DMS79 treated with DMSO at 0.1 percent for 48 hours (cell line): ENCODE measurements at places on chromosomes 2 and 18.

GRCh38 chr2:96485350-96485749 lies 19.8 kb downstream of the NEURL3 start:
- no peak for DNase-seq

DNA sequence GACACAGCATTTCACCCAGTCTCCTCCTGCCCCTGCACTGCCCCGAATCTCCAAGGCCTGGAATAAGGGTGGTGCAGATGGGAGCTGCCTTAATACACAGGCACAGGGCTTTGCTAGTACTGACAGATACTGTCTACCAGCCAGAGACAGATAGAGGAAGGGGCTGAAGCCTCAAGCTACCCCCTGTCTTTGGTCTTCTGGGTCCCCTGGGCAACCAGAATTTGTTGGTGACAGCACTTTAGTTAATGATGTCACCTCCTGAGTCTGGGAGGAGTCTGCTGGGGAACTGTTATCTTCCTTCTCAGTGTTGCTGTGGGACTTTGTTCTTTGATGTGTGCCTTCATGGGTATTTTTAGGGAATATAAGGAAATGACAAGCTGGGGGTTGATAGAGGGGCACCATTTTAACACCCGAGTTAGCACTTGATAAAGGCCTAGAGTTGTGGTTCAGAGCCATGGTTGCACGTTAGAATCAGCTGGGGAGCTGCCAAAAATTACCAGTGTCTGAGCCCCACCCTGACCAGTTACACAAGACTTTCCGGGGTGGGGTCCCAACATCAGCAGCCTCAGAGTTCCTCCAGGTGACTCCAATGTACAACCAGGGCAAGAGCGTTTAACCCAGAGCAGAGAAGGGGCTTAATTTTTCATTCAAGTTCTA lies 136.8 kb downstream of the SMAD7 start:
- DNase-seq: no peak

DNA sequence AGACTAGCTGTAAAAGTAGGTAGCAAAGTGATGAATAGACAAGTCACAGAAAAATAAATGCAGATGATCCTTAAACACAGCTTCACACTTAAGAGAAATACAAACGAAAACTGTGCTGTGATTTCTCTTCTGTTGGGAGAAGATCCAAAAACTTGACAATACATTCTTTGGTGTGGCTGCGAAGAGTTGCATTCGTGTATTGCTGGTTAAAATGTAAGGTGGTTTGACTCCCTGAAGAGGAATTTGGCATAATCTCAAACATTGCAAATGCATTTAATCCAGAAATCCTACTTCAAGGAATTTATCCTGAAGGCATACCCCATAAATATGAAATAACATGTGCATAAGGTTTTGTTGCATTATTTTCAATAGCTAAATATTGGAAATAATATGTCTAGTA lies 7.1 kb downstream of the CCNYL1 start:
- DNase-seq: no peak

GRCh38 chr2:154698296-154698720 lies at the start of gene KCNJ3:
KCNJ3 (plus strand) TSS chr2:154698695; CDS start chr2:154698776, 81 bp downstream.
- DNase-seq: no peak

- DNase-seq: no peak
Observed at GRCh38 chr2:82344670-82345069, 2040.1 kb upstream of the LRRTM1 start.

DNA sequence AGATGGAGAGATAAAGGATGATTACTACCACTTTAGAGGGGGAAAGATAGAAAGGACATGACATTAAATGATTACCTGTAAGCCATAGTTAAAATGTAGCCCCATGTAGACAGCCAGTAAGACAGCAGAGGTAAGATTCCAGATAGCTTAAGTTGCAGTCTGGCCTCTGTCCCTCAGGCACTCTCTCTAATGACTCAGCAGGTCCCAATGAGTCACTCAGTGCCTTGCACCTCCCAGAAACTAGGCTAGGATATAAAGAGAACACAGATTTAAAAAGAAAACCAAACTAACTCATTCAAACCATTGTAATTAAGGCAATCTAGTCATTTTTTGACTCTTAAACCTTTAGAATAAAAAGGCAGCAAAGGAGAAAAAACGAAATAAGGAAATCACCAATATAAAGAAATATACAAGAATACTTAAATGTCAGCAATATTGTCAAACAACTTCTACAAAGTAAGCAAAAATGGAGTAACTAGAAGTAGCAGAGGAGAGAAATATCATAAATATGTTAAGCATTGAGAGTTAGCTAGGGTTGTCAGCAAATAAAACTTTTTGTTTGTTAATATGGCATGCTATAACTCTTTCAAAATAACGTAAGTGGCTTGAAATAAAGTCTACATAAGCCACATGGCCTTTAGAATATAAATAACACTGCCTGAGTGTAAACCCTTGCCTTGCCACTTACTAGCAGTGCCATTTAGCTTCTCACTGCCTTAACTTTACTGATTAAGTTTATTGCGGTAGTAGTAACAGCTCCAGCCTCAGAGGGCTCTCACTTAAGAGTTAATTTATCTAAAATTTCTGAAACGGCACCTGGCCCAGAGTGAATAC lies 48.5 kb downstream of the SOCS6 start:
- no peak for DNase-seq

DNA sequence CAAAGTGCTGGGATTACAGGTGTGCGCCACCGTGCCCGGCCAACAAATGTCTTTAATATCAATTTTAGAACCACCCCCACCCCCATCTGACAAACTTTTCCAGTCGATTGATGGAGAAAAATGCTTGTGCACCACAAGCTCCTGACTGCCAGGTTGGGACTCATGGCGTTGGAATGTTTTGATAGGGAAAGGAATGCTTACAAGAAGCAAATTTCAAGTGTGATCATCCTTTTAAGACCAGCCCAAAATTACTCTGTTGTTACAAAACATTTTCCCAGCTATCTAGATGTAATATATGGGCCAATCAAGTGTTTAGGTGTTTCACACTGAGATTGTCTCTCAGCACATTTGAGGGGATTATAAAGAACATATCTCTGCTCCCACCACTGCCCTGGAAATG lies 45.2 kb downstream of the UBXN4 start:
- DNase-seq: no peak

DNA sequence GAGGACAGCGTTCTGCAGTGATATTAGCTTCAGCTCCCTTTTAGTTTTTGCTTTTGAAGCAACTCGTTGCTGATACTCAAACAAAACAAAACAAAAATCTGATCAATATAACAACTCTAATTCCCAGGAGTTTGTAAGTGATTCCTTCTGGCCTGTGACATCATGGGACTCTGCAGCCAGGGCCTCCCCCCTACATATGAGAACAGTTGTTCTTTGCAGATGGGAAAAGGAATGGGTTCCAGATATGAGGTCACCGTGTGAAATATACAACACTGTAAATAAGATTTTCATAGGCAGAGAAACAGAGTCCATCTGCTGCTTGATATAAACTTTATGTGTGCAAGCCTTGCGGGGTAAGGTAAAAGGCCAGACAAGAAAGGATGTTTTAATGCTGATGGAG lies 56.7 kb downstream of the DIS3L2 start:
- no peak for DNase-seq

GRCh38 chr2:230905448-230906421 lies 19.3 kb downstream of the GPR55 start:
- DNase-seq: peak; percentile 29

DNA sequence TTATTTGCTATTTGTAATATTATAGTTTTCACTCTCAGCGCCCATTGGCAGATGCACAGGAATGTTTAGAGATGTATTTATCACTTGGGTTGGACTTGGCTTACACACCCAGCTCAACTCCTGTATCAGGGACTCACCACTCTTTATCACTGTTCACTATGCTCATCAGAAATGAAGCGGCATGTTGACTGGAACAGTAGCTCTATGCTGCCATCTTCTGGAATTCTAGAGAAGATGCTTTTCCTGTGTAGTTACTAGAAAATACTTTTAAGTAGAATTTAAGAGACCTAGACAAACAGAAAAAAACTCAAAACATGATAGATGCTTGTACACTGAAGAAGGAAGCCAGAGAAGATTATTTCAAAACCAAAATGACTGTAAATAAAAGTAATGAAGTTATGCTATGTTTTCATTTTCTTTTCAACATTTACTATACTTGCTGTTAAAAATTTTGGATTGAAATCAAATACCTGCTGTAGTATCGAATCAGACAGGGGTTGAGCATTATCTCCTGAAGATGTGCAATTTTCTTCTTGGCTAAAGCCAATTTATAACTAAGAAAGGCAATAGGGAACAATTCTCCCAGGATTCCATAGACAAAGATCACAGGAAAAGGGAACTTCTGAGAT lies 47.4 kb upstream of the NXPH2 start:
- peak; percentile 69 for DNase-seq

- DNase-seq: no peak
Observed at GRCh38 chr2:207955456-207955855, 69.9 kb downstream of the PLEKHM3 start.

DNA sequence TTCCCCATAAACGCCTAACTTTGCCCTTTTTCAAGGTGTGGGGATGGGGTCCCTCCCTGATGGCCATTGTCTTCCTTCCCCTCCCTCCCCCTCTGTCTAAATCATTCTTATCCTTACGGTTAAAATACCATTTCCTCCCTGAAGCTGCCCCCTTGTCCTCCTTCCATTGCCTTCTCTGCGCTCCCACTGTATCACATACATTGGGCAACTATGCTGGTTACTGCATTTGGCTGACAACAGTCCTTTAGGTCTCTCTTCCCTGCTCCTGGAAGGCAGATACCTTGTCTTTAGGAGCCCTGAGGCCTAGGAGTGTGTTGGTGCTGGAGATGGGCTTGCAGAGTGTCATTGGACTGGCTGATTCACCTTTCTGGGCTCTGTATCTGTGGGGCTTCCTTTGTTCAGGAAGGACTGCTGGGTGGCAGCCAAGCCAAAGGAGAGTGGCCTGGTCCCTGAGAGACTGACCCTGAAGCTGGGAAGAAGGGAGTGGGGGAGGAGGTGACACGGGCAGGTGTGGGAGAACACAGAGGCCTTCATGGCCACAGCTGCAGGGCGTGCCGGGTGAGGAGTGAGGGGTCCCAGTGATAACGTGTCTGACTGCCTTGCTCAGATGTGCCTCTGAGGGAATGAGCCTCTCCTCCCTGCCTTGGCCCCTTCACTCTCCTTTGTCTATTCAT lies 2.2 kb downstream of the WNT6 start:
- no peak for DNase-seq

DNA sequence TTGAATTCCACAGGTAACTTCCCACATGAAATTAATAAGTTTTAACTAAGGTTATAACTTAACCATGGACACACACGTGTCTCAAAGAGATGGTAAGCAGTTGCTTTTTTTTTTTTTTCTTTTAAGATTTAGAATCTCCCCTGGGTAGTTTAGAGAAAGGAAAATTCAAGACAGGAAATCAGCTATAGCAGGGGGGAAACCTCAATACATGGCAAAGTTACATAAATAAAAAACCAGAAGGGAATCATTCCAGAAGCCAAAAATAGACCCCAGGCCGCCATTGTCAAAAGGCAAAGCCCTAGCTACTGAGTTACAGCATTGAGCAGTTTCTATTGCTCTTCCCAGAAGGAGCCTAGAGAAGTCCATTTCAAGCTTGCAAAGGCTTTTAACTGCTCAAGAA lies 91.5 kb upstream of the ZNF236 start:
- no peak for DNase-seq
